ENCODE measurements at places on chromosomes 5 and 9.

- no peak for DNase-seq
Observed at GRCh38 chr5:62284946-62285891, 20.8 kb upstream of the KIF2A start.

DNA sequence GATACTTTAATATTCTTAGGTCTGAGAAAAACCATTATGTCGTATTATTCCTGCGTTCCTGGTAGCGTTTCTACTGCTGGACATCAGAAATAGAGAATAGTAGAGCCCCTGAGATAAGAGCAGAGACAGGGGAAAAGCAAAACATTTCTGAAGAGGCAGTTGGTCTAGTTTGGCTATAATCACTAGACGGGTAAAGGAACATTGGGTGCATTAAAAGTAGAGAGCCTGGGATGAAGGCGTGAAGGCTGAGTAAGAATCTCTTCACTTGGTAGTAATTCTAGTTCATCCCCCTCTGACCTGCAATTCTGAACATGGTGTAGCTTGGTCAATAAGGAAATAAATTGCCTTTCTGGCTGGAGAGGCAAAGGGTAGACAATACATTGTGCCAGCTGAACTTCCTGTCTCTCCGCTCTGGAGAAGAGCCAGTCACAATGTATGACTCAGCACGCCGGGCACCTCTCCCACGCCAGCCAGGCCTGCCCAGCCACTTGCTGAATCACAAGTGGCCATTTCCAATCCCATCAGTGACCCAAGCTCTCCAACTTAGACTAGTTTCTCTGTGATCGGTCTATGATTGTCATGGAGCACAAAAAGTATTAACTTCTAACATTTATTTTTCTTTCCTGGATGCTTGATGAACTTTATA is 75.4 kb downstream of the STK32A start:
- no peak for DNase-seq

DNA sequence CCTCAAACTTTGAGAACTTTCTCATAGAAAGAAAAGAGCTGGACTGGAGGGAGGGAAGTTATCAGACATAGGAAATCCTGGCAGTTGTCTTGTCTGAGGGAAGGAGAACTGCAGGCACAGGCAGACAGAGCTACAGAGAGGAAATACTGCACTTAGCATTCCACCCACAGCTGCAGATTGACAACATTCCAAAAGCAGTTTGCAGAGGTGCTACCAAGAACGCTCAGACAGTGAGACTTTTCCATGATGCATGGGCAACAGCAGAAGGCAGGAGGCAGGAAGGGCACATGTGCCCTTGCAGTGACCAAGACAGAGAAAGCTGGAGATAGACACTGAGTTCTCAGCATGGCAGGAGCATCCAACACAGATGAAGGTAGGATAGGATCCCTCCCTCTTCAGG is 327.5 kb upstream of the ZNF462 start:
- DNase-seq, result no peak

DNA sequence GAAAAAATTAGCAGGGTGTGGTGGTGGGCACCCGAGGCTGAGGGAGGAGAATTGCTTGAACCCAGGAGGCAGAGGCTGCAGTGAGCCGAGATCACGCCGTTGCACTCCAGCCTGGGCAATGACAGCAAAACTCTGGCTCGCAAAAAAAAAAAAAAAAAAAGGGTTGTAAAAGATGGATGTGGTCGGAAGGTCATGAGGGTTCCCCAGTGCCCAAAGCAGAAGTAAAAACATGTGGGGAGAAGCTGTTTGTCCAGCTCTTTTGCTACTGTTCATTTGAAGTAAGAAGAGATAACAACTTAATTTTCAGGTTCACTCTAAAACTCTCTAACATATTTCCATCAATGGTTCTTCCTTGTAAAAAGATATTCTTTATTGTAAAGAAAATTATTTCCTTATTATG is 57.1 kb upstream of the GOLPH3 start:
- no peak for DNase-seq

DNA sequence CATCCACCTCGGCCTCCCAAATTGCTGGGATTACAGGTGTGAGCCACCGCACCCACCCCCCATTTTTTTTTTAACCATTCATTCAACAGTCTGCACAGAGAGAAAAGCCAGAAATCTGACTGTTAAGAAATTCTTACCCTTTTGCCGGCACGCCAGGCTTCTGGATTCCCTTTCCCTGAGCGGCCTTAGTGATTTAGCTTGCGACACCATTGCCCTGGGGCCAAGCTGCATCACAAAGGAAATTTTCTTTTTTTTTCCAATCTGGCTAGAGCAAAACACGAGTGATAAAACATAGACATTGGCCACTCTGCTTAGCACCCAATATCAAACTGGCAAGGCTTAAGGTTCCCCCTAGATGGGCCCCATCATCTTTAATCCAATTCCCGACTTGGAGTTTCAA is 21.2 kb upstream of the ATOSB start:
- DNase-seq, result no peak

- DNase-seq, result no peak
Observed at GRCh38 chr5:103466495-103466894, 96.1 kb downstream of the NUDT12 start.

DNA sequence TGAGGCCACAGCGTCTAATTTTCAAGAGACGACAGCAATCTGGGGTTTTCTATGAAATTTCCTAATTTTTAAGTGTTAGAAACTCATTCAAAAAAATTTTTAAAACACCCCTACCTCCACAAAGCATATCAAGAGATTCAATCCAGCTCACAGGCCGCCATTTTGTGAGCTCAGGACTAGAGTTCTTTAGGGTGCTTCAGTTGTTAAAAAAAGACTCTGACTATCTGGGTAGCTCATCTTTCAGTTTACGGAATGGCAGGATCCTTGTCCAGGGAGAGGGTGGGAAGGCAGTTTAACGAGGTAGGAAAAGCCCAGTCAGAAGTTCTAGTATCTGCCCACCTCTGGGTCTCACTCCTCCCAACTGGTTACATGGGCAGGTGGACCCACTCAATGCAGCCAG is 43.1 kb downstream of the CAMK2A start:
- no peak for DNase-seq

DNA sequence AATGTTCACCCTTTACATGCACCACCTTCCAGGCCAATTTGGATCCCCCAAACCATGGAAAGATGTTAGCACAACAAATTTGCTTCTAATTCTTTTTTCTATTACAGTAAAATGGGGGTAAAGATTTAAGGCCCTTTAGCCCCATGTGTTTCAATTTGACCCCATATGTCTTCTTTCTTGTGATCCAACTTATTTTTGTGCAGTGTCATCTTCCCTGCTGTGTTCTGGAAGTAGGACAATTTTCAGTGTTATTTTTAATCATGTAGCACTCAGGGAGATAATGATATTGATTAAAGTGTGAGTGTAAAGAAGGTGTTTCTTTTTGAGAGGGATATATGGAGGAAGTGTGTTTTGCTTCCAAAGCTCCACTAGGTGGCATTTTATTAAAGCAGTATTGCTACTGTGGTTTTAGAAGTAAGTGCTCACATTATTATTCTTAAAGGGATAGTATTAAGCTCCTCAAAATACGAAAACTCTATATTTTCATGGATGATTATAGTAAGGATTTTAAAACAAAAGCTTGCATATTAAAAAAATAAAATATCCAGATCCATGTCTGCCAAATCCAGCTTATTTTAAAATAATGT is 118.7 kb upstream of the ATP10B start:
- no peak for DNase-seq

- DNase-seq, result no peak
Observed at GRCh38 chr5:109865637-109866036, 175.9 kb downstream of the MAN2A1 start.

GRCh38 chr9:98240475-98240874 is 15.0 kb downstream of the TBC1D2 start:
- no peak for DNase-seq

DNA sequence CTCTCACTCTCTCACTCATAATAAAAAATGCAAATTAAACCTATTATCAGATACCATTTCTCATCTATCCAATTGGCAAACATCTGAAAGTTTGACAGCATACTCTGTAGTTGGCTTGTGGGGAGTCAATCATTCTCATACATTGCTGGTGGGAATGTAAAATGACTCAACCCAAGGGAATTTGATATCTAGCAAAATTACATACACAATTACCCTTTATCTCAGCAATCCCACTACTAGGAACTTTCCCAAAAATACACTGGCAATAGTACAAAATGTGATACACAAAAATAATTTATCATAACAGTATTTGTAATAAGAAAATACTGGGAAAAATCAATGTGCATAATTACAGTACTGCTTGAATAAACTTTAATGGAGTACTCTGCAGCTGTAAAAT is 731.3 kb downstream of the DTWD2 start:
- DNase-seq, result no peak

- no peak for DNase-seq
Observed at GRCh38 chr9:78590068-78590467, 293.1 kb downstream of the PSAT1 start.

- no peak for DNase-seq
Observed at GRCh38 chr5:154228696-154229095, 38.2 kb downstream of the GALNT10 start.

- no peak for DNase-seq
Observed at GRCh38 chr9:91726406-91727100, 223.5 kb downstream of the ROR2 start.

GRCh38 chr9:115234094-115234493 is 116.1 kb upstream of the TNC start:
- no peak for DNase-seq

DNA sequence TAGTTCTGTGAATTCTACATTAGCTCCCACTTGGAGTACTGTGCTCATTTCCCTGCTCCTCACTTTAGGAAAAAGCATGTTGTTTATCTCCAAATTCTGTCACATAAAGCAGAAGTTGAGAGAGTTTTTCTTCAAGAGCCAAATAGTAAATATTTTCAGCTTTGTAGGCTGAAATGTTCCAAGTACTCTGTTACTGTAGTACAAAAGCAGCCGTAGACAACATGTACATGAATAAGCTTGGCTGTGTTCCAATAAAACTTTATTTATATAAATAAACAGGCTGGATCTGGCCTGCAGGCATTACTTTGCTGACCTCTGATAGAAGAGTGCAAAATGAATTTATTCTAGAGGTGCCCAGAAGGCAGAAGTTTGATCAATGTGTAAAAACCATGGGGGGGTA is 73.0 kb upstream of the AGXT2 start:
- no peak for DNase-seq

DNA sequence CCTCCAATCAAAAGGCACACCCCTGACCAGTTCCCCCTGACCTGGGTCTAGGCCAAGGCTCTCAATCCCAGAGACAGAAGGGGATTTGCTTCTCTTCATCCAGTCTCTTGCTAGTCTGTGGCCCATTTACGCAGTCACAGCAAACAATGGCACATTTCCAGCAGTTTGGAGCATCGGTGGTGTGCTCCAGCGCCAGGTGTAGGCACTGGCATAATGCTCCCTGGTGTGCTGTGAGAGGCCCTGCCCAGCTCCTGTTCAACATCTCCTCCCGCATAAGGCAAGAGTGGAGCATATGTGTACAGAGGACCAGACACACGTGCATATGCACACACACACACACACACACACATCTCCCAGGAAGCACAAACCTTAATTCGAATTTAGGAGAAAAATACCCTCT is 79.5 kb upstream of the ERCC6L2 start:
- DNase-seq, result no peak

DNA sequence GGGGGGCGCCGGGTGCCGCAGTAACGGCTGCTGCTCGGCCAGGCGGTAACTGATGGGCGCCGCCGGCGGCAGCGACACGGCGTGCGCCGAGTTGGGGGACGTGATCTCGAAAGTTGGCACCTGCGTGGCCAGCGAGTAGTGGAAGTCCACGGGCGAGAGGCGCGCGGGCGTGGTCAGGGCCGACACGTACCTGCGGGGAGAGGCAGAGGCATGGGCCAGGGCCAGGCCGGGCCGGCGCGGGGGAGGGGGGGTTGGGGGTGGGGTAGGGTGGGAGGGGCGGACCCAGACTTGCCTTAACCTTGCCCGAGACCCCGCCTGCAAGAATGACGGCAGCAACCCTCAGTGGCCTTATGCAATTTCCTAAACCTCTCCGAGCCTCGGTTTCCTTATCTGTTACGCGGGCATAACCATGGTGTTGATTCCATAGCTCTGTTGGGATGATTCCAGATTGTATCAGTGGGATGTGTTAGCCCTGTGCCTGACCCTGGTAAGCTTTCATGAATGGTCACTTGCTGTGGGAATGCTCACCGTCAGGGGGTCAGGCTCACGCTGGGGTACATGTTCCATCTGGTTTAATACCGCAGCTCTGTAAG is 53.0 kb downstream of the PSD2 start:
- no peak for DNase-seq

DNA sequence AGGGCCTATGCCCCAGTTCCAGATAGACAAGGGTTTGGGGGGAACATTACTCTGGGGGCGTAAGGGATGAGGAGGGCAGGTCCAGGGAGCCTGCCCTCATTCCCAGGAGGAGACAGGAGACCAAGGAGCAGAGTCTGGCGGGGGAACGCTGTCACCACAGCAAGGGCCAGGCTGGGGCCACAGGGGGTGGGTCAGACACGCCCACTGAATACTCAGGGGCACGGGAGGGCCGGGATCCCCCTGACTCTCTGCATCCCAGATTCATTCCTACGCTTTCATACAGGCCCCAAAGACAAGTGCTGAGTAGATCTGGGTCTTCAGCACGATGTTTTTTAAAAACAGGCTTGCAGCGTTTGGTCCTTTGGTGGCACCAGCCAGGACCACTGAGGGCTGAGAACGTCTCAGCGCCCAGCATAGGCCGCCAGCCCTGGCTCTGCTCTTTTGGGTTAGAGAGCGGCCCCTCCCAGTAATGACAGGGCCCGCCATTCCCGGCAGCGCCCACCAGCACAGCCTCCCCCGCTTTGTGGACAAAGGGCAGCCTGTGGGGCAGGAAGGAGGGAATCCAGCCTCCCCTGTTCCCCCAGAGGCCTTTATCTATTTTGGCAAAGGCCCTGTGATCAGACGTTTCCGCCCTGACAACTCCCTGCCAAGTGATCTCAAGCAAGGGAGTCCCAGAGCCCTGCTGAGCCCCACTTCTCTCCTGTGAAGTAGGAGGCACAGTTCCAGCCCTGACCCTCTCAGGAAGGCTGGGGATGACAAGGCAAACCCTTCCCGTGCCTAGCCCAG is 24.9 kb downstream of the NEK6 start:
- no peak for DNase-seq

DNA sequence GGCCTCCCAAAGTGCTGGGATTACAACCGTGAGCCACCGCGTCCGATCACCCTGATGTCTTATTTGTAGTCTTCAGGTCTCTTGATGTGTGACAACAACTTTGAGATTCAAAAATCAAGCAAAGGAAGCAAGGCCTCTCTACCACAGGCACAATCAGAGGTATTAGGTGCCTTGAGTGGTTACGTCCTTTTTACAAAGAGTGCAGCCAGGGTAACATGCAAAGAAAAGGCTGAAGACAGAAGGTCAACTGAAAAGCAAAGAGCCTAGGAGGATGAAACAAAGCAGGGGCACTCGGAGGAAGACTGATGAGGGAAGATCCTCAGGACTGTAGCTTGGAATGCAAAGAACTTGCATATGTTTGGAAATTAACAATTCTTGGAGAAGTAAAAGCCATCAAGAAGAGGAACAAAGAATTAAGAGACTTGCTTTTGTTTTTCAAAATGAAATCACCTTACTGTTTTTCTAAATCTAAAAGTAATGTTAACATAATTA is 362.1 kb downstream of the EBF1 start:
- no peak for DNase-seq

DNA sequence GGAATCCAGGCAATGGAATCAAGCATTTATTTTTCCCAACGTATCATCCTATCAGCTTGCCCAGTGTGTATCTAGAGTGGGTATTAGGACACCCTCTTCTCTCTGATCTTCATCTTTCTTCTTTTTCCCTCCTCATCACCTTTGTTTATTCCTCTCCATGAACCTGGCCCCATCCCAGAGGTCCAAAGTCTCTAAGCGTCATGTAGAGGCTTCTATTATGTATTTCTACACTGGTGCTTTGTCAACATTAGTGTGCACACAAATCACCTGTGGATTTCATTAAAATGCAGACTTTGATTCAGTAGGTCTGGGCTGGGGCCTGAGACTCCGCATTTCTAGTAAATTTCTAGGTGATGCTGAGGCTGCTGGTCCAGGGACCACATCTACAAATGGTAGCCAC is 19.8 kb upstream of the PIP5K1B start:
- no peak for DNase-seq

All from NCI-H1930 (cell line).